ENCODE measurements at places on chromosomes 16 and 17.
A peak's percentile ranks its signal among the peaks of the same experiment; 100 is the strongest.

- DNase-seq: no peak
Observed at GRCh38 chr17:499951-500461, 147.4 kb upstream of the RPH3AL start.

- DNase-seq: no peak
Observed at GRCh38 chr16:70745536-70746025, 55.4 kb downstream of the VAC14 start.

DNA sequence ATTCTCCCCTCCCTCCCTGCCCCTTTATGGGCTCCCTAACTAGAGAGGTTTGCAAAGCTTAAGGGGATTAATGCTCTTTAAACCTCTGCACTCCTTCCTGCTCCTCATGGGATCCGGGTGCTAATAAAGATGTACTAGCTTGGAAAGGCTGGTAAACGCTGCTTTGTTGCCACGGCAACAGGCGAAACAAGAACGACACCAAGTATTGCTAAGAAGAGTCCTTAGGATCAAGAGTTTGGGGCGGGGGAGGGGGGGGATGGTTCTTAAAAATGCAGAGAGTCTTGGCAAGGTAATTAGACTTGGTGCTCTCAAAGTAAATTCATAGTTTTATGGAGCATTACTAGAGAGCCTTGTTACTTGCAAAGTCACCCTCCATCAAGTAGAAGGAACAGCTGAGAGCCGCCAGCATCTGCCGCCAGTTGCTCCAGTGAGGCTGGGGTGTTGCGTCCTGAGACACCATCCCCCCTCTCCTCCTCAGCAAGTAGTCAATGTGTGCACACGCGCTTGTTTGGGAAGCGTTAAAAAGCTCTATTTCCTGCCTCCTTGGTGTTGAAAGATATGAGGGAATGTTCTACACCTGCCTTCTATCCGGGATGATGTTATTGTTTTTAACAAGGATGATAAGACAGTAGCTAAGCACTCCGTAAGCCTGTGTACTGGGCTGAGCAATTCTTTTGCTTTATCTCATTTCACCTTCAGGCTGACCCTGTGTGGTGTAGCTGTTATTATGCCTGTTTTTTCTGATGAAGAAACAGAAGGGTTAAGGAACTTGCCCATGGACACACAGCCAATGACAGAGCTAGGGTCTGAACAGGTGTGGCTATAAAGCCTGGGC, 190.9 kb downstream of the CCDC182 start:
- DNase-seq: no peak

DNA sequence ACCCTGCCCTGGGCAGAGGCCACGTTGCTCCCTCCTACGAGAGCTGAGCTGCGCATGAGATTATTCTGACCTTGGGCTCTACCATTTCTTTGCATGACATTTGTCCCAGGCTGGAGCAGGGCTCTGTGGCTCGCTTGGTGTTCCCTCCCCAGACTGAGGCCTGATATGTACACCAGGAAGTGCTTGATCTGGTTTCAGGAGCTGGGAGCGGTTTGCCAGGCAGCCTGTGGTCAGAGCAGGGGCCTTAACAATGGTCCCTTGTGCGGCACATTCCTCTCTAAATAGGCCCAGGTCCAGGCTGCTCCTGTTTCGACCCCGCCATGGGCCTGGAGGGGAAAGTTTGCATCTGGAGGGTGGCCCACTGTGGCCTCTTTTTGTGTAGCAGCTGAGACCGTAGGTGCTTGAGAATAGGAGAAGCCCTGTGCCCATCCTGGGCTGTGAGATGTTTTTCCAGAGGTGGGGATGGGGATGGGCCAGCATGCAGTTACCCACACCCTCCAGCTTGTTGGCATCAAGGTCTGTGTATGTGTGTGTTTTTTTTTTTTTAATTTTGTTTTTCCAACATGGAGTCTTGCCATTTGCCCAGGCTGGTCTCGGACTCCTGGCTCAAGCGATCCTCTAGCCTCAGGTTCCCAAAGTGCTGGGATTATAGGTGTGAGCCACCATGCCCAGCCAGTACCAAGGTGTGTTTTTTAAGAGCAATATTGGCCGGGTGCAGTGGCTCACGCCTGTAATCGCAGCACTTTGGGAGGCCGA, 253.9 kb downstream of the SEC14L1 start:
- no peak for DNase-seq

DNA sequence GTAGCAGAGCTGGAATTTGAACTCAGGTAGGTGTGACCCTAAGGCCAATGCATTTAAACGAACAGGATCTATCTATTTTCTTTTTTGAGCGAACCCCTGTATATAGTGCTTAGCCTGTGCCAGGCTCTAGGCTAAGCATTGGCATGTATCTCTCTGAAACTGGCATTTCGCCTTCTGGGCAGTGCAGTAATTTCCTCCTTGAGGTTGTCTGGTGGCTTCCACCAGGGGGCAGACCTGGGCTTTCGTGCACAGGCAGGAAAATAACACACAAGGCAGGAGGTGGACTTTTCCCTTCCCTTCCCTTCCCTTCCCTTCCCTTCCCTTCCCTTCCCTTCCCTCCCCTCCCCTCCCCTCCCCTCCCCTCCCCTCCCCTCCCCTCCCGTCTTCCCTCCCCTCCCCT, 34.4 kb upstream of the PRKCB start:
- peak; percentile 84 for DNase-seq

GRCh38 chr16:86874141-86874540, 295.8 kb downstream of the FOXL1 start:
- peak; percentile 25 for DNase-seq

- no peak for DNase-seq
Observed at GRCh38 chr17:42230225-42230624, 35.9 kb upstream of the GHDC start.

- DNase-seq: peak; percentile 73
Observed at GRCh38 chr17:39753514-39754160, 15.9 kb downstream of the GRB7 start.

DNA sequence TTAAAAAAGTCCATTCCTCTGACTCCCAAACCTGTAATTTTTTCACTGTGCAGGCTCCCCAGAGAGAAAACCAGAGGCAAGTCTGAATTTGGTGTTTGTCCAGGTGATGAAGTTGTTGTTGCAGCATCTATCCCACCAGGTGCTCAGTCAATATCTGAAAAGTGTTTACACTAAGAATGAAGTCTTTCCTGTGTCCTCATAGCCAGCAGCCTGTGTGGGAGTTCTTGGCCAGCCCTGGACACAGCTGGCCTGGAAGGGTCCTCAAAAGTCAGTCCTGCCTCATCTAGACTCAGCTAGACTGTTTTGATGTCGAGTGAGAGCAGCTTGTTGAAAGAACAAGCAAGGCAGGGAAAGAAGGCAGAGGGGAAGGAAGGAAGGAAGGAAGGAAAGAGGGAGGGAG, 3.3 kb upstream of the PMP22 start:
- no peak for DNase-seq

DNA sequence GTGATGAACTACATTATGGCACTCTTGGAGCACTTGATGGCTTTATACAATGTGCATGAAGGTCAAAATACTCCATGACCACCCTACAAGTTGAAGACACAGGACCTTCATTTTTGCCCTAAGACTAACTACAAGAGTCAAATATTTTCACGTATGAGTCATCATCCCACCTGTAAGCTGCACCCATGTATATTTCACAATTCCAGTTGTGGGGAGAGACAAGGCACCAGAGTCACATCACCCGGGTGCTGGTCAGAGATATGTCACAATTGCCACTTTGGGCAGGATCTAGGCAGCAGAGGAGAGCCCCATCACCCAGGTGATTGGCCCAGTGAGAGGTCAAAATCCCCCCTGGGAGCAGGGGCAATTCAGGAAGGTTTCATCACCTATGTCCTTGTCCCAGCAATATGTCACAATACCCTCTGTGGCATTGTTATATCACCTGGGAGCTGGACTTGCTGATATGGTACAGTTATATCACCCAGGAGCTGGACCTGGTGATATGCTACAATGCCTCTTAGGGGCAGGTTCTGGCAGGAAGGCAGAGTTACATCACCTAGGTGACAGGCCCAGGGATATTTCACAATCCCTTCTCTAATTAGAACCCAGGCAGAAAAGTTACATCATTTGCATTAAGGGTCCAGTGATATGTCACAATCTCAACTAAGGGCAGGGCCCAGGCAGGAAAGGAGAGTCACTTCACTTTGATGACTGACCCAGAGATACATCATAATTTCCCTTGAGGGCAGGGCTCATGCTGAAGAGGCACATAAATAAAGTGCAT, 1839.2 kb downstream of the TP53TG3F start:
- no peak for DNase-seq

- DNase-seq: no peak
Observed at GRCh38 chr17:50883850-50884438, 17.8 kb upstream of the TOB1 start.

GRCh38 chr16:74650966-74651567, 15.6 kb downstream of the RFWD3 start:
- DNase-seq: no peak

GRCh38 chr16:69286941-69287713, 24.0 kb upstream of the VPS4A start:
- no peak for DNase-seq

DNA sequence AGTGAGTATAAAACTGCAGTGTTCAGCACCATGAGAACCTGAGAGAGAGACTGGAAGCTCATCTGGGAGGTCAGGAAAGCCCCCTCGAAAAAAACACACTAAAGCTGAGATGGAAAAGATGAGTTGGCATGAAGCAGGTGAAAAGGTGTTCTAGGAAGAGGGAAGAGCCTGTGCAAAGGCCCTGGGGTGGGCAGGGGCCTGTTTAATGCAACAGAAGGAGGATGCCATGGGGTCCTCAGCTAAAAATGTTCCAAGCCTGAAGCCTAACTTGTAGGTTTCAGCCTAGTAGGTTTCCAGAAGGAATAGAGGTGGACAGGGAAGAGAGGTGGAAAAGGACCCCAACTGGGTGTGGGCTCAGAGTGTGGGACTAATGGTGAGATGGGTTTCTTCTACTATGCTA, 242.3 kb upstream of the ZFHX3 start:
- DNase-seq: no peak

GRCh38 chr16:11306997-11307638, 26.0 kb upstream of the PRM1 start:
- DNase-seq: no peak

- DNase-seq: no peak
Observed at GRCh38 chr17:72515291-72516065, 394.7 kb downstream of the SOX9 start.

GRCh38 chr16:82199209-82199608, 29.2 kb upstream of the MPHOSPH6 start:
- DNase-seq: no peak

DNA sequence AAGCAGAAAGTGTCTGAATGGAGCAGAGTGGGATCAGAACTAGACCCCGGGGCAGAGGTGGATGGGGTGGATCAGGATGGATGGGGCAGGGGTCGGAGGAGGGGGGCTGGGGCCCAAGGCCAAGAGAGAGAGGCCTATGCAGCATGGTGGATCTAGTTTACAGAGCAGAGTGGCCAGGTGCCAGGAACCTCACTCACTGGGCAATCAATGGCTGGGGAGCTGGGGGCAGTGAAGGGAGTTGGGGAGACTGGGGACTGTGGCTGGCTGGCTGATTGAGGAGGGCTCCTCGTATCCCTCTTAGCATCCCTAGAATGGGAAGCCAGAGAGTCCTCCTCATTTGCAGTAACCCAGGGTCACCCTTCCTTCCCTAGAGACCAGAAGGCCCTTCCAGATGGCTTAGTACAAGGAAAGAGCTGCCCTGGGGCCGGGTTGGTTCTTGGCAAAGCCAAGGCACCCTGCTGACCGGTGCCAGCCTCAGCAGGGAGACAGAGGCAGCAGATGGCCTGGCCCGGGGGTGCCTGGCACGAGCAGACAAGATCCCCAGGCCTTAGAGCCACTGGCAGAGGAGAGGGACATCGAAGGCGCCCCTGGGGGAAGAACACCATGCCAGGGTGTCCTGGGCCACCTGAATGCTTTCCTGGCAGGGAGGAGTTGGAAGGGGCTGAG, 36.8 kb downstream of the SRCIN1 start:
- no peak for DNase-seq

DNA sequence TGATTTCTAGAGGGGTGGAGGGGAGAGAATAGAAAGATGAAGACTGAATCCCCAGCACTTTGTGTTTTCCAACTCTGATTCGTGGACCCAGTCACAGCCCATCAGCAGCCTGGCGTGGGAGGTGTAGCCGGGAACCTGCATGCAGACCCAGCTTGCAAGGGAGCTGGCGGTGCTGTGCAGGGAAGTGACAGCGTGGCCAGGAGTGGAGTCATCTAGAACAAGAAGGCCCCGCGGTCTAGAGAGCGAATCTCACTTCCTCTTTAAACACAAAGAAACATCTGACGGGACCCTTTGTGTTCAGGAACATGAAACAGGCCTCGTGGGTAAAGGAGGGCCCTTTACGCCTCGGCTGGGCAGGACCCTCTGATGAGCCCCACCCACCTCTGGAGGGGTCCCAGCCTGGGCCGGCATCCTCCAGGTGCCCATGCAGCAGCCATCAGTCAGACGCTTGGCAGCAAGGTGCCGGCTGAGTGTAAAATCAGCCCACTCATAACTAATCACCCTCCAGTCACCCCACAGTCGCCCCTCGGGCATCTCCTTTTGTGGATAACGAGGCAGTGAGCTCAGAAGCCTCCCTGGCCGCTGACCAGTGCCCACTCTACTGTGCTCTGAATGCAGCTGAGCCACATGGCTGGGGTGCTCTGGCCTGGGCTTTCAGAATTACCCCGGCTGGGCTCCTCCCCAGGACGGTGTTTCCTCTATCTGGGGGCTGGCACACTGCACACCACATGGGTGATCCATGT, 4.4 kb downstream of the SNAI3 start:
- DNase-seq: peak; percentile 67

DNA sequence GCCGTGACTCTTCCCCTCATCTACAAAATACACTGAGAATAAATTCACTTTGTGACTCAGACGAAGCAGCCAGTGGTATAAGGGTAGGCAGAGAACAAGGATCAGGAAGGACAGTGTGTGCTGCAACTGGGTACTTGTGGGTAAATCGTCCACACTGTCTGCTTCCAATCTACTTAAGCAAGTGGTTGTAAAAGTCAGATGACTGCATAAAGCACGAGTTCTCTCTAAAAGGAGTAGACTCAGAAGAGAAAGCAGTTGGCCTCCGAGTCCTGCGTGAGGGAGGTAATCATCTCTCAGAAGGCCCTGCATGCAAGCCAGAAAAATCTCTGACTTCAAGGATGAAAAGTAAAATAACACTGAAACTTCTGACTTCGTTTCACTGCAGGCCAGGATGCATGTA, 43.1 kb downstream of the ANKFY1 start:
- no peak for DNase-seq

GRCh38 chr17:16329519-16330271, 23.6 kb downstream of the CENPV start:
- DNase-seq: no peak

DNA sequence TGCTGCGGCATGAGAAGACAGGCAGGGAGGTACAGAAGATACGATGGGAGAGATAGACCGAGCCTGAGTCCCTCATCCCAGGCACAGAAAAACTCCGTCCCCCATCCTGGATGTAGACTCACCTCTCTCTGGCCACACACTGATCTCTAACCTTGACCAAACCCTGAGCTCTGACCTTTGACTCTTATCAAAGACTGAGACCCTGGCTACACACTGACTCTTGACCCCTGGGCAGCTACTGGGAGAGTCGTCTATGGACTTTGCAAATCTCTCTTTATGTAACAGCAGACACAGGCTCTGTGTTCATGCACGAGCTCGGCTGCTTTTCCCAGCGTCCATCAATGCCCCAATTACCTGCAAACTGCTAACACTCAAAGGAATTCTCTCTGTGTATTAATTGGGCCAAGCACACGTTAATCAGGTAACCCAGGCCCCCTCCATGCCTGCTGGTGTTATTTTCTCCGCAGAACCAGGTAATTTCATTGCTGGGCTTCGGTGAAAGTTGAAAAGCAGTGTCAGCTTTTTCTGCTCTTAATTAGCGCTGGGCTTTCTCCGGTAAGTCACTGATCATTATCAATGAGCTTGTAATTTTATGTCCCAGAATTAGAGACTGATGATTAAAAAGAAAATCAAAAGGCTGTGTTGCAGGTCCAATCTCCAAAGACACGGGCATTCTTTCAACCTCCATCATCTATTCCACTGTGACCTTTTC, 179.4 kb upstream of the NLRP1 start:
- DNase-seq: no peak
